ENCODE measurements at places on chromosomes 7 and 10.

GRCh38 chr7:140284062-140284461 is 107.3 kb upstream of the KDM7A start:
- no peak for DNase-seq

DNA sequence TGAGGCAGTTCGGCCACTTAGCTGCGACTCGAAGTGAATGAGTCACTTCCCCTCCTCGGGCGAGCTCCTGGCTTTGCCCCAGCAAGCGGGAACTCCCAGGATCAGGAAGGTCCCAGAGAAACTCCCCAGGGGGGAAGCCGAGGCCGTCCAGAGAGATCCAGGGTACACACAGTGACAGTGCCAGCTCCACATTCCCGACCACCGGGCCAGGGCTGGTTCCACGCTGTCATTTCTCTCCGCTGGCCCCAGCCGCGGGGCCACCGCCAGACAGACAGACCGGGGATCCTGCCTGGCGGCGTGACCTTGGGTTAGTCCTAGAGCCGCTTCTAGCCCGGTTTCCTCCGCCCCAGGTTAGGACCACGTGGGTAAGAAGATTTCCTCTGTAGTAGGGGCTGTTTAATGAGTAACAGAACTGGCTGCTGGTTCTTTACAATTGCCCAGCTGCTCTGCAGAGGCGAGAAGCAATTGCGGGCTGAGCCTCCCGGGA is 463 bp upstream of the UPP1 start:
- DNase-seq: peak; percentile 70

GRCh38 chr7:18399436-18400235 is 95.9 kb upstream of the HDAC9 start:
- no peak for DNase-seq

DNA sequence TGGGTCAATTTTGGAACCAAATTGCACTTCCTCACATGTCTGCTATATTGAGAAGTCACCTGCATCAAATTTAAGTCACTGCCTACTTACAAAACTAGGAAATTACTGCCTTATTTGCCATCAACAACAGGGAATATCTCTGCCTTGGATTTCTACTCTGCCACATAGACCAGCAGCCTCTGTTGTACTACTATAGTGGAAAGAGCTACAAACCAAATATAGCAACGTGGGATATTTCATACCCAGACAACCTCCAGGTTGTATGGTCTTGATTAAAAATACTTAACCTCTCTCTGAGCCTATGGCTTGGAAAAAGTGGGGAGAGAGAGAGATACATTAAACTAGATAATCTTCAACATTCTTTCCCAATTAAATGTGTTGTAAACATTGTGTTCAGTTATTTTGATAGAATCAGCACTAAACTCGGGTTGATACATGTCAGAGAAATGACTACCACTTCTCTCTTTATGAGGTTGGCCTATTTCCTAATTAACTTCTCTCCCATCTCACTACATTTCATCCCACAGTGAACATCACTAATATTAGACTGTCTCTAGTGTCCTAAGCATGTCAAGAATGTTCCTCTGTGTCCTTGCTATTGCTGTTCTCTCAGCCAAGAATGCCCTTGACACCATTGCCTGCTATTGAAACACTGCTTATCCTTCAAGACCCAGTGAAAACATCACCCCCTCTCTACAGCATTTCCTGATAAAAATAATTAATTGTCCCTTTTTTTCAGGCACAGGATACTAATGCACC is 421.2 kb downstream of the IPMK start:
- DNase-seq: no peak

GRCh38 chr10:7192831-7193361 is 217.9 kb downstream of the SFMBT2 start:
- DNase-seq: no peak

GRCh38 chr10:58740620-58741369 is 228.1 kb downstream of the BICC1 start:
- no peak for DNase-seq

DNA sequence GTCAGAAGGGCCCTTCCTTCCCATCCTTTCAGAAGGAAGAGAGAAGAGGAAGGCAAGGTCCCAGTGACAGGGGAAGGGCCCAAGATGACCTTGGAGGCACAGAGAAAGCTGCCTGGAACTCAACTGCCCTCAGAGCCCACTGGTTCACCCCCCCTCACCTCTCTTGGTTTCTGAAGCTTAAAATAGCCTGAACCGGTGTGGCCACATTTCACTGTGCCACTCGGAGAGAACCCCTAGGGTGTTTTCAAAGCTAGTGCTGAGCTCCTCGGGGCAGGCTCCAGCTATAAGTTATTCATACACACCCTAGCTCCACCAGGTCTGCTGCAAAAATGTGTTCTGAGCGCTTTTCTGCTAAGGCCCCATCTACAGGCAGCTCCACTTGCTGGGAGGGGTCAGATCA is 60.9 kb upstream of the ADRB1 start:
- peak; percentile 70 for DNase-seq

DNA sequence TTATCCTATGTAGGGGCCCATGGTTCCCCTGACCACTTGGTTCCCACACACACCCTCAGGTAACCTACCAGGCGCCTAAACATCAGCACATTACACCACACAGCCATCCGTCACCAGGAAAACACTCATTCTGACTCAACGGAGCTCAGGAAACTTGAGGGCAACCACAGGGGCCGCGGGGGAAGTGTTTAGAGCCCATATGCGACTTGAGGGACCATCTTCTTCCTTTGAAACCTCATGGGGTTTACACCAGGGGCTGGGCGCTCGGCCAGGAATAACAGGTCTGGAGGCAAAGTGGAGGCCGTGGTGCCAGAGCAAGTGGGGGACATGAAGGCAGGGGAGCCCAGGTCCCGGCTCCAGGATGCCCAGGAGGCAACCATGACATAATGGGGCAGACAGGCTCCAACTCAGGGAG is 1.5 kb downstream of the STX1A start:
- DNase-seq: no peak

- no peak for DNase-seq
These were observed 147.3 kb downstream of the NRCAM start for GRCh38 chr7:108308903-108309302.

Data from breast epithelium (tissue), 4 donors.